Brain (organoid and tissue), 16 donors: ENCODE measurements at places on chromosomes 7 and 10. TPM values are rescaled to one million over a fixed set of nuclear protein-coding genes. Genes with fewer than 3 reads are reported as not detected.

The MMRN2 gene
- 11.5 TPM for polyA plus RNA-seq

The OR2A12 gene
- polyA plus RNA-seq: not detected

The SPDYE9 gene
- not detected for polyA plus RNA-seq

The ZC3HAV1L gene
- 0.85 TPM for polyA plus RNA-seq

The LIPA gene
- 73.1 TPM for polyA plus RNA-seq

The MYL10 gene
- polyA plus RNA-seq: not detected
